ENCODE measurements at places on chromosomes 12 and 14.

DNA sequence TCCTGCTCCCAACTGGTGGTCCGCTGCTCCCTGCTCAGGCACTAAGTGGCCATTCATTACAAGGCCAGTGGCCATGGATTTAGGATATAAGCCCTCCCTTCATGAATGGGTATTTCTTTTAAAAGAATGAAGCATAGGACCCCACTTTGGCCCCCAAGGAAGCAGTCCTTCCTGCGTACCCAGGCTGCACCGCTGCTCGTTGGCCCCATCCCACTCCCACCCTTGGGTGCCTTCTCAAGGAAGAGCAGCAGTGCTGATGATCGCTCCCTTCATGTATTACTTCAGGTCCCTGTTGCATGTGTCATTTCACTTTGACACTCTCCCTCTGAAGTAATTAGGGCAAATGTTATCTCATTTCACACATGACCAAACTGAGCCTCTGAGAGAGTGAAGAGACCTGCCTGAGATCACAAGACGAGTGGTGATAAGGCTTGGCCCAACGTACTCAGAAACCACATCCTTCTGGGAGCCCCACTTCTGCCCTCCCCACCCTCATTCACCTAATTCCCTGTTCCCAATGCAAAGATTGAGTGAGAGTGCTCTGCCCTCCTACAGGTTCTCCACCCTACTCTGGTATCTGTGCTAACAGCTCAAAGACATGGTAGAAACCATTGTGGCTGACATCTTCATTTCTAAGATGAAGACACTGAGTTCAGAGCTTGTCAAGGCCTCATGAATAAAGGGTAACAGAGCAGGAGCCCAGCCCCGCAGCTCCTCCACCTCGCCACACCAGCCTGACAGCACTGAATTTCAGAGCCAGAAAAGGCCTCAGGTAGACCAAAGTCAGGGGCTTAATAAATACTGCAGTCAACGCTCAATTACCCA lies 10.3 kb upstream of the KRT2 start:
- DNase-seq, result no peak

DNA sequence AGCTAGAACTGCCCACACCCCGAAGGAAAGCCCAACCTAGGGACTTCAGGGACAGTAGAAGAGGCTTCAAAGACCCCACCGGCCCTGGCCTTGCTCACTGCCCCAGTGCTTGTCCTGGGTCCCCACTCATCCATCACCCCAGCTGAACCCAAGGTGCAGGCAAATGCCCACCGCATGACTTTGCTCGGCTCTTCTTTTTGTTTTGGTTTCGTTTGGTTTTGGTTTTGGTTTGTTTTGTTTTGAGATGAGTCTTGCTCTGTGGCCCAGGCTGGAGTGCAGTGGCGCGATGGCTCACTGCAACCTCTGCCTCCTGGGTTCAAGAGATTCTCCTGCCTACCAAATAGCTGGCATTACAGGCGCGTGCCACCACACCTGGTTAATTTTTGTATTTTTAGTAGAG lies 9.0 kb downstream of the CCDC85C start:
- peak; percentile 19 for DNase-seq

DNA sequence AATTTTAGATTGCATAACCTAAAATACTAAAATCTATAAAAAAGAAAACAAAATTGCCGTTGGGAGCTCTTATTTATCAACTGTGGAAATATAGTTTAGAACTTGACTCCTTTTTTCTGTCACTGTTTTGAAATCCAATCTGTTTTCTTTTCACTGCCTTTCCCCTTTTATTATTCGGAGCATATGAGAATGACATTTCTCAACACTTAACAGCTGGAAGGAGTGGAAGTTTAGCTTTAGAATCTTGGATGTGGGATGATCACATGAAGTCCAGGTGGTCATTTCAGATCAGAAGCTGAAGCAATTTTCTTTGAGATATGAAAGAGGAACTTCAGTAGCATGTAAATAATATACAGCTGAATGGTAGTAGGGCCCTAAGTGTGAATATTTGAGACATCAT lies 16.7 kb downstream of the TRHDE start:
- no peak for DNase-seq

GRCh38 chr12:88570103-88570502 lies 10.2 kb downstream of the KITLG start:
- DNase-seq, result no peak

GRCh38 chr12:92802906-92803305 lies 100.1 kb downstream of the PLEKHG7 start:
- DNase-seq, result no peak

DNA sequence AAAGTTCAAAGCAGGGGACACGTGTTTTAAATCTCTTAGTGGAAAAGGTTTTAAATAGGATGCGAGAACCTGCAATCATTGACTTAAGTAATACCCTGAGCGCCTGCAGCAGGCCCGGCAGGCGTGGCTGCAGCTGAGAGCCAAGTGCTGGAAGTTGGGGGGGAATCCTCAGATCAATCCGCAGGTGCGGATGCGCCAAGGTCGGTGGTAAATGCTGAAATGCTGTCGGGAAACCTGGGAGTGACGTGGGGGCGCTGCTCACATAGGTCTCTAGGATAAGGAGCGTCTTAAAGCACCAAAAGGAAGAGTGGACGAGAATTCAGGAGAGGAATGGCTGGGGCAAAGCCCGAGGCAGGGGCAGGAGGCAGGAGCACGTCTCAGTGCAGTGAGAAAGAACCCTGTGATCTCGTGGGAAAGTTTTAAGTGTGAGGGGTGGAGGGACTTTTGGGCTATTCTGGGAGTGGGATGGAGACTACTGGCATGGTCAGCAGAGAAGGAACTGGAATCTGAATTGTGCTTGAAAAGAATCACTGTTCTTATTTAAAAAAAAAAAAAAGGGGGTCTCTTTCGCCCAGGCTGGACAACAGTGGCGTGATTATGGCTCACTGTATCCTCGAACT lies 883 bp upstream of the CDCA4 start:
- DNase-seq, result peak; percentile 45

GRCh38 chr14:69860221-69860620 lies 19.0 kb upstream of the SMOC1 start:
- DNase-seq, result no peak

- no peak for DNase-seq
Measured at GRCh38 chr14:100142073-100143040, 17.1 kb downstream of the DEGS2 start.

GRCh38 chr12:76698316-76698715 lies 65.6 kb upstream of the ZDHHC17 start:
- no peak for DNase-seq

DNA sequence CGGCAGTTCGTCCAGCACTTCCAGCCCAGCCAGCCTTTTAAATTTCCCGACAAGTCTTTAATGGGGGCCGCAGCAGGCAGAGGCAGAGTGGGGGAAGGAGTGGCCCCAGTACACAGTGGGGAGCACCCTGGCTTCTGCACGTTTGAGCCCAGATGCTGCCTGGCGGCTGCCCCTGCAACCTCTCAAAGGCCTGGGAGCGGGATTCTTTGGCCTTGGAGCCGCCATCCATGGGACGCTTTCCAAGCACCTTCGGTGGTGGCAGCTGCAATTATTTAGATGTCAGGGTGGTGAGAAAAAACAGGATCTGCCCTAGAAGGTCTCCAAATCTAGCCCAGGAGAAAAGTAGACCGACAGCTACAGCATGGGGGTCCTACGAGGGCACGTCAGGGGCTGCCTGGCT lies 46.0 kb downstream of the FAM222A start:
- DNase-seq, result no peak

DNA sequence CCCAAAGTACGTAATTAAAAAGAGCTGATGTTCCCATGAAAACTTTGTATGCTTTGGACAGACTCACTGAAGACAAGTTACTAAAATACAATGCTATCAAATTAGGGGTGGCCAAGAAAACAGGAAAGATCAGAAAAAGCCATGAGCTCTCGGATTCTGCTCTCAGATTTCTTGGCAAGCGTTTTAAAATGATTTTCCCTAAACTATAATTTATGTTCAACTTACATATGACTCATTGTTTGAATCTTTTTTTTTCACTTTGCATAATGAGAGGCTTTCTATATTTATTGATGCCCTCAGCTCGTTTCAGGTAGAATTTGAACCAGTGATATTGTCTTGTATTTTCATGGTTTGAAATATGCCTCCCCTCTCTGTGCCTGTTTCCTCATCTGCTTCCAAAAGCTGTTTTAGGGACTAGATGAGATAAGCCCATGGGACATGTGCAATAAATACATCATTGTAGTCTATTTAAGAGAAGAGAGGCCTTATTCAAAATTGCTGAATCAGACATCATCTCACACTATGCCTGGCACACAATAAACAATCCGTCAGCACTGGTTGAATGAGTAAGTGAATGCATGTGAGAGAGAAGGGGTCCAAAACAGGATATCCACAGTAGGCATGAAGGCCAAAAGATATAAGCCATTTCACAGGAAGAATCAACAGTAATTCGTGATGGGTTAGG lies 4.7 kb upstream of the IPO8 start:
- no peak for DNase-seq

DNA sequence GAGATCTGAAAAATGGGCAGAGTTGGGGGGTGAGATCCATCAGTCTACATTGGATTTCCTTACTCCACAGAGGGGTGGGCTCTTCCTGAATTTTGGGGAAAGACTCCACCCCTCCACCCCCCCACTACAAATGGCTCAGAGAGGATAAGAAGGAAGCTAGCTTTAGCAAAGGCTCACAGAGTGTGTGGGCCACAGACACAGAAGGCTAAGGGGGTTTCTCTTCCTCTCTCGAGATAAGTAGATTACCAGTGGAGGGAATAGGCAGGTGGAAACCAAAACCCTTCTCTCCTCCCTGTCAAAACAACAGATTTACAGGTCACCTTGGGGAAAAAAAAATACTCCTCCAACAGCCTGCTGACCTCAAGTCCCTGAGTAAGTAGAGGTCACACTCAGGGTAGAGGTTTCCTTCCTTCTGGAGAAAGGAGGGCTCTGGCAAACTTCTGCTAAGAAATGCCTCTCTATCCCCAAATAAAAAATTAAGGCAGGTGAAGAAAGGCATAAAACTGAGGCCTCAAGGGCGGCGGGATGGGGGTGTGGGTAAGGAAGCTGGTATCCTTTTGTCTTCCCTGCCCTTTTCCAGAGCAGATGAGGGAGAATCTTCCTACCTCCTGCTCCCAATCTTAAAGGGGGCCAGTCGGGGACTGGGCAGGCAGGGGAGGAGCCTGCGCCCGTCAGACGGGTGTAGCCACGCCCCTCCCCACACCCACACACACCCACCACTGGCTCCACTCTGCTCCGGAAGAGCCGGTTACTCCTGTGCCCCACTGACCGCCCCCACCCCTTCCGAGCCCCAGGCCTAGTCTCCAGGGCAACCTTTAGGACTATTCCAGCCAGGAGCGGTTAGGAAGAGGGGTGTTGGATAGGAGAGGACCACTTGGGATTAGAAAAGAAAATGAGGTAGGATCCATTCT lies 1.9 kb upstream of the BAZ2A start:
- peak; percentile 58 for DNase-seq

DNA sequence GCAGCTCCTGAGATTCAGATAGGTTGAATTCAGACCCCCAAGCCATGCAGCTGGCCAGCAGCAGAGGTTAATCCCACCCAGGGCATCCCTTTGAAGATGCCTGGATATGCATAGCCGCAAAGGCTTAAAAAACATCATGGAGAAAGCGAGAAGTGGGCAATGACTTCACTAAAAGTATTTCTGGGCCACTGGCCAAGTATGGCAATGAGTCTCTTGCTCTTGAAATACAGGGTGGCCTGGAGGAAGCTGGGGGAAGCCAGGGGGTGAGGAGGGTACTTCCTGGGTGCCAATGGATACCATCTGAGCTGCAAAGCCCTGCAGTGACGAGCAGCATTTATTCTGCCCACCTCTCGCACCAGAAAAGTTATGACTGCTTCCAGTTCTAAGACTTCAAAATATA lies 539.3 kb upstream of the TBX3 start:
- DNase-seq, result no peak

- DNase-seq, result no peak
Measured at GRCh38 chr12:69338936-69339335, 9.2 kb upstream of the LYZ start.

GRCh38 chr14:61511558-61511948 lies 183.8 kb upstream of the HIF1A start:
- DNase-seq, result peak; percentile 50

GRCh38 chr14:50812856-50813543 lies 18.0 kb downstream of the NIN start:
- no peak for DNase-seq

GRCh38 chr14:45787167-45787566 lies 534.2 kb upstream of the MIS18BP1 start:
- DNase-seq, result no peak

DNA sequence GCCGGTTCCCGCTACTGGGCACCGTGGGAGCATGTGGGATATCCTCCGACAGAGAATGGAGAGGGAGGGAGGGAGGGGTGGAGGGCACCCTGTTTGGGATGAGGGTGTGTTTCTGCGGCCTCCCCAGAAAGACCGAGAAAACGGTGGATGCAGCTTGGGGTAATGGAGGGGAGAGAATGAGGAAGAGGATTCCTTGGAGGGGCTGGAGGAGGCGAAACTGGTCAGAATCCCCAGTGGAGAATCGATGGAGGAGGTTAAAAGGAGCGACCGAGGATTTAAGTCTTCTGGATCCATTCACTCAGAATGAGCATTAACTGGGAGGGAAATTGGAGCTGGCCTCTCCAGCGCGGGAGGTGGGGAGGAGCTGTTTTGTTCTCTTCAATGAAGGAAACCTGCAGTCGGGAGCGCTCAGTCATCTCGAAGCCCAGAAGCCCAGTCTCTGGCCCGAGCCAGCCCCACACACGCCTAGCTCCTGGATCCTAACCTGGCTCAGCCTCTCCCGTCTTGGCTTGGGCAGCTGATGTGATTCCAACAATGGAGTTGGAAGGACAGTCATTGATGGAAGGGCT lies 581 bp downstream of the ARG2 start:
- DNase-seq, result no peak

GRCh38 chr12:110680032-110680431 lies 8.9 kb downstream of the HVCN1 start:
- no peak for DNase-seq

- DNase-seq, result no peak
Measured at GRCh38 chr12:75170640-75171185, 38.9 kb downstream of the KCNC2 start.

- no peak for DNase-seq
Measured at GRCh38 chr14:81751198-81751597, 217.5 kb upstream of the SEL1L start.

DNA sequence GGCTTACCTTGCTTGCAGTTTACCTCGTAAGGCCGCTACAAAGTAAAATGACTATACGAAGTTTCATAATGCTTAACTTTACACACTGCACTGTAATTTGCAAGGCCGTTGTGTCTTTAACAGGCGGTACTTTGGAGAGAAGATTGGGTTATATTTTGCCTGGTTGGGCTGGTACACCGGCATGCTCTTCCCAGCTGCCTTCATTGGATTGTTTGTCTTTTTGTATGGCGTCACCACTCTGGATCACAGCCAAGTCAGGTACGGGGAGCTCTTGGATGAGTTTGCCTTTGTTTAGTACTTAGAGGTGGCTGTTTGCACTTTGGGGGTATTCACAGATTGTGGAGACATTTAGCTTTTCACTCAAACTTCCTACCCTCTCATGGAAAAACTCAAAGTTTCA lies 167.8 kb downstream of the SLC5A8 start:
- no peak for DNase-seq

- no peak for DNase-seq
Measured at GRCh38 chr14:89719366-89720075, 235.0 kb downstream of the EFCAB11 start.

GRCh38 chr12:102169922-102170621 lies 27.6 kb downstream of the PMCH start:
- DNase-seq, result no peak

- no peak for DNase-seq
Measured at GRCh38 chr12:124784871-124785572, 78.6 kb downstream of the SCARB1 start.

Measured in stimulated activated CD4-positive, alpha-beta T cell treated with anti-CD3 and anti-CD28 coated beads, Interleukin-12 subunit alpha, Interleukin-12 subunit beta, amount 100 ng/mL, for 4 hours (primary cell).